ENCODE measurements at places on chromosomes 5 and 9.

GRCh38 chr5:112125903-112126302 lies 293.2 kb downstream of the EPB41L4A start:
- no peak for DNase-seq

DNA sequence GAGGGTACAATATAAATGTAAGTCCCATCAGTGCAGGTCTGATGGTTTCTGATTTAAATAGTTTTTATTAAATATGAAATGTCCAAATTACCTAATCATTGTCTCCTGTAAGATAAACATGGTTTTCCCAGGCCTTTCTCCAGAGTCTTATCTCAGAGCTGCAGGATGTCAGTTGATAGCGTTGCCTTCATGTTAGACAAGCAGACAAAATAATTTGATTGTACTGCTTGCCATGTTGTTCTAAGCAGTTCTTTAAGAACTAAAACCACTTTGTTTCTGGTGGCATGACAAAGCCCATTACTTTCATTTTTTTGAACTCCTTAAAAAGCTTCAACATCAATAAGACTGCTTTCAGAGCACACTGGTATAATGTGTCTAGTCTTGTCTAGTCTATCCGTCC lies 1073.5 kb downstream of the MAT2B start:
- no peak for DNase-seq

GRCh38 chr9:20722221-20722620 lies 38.2 kb downstream of the FOCAD start:
- DNase-seq = no peak

DNA sequence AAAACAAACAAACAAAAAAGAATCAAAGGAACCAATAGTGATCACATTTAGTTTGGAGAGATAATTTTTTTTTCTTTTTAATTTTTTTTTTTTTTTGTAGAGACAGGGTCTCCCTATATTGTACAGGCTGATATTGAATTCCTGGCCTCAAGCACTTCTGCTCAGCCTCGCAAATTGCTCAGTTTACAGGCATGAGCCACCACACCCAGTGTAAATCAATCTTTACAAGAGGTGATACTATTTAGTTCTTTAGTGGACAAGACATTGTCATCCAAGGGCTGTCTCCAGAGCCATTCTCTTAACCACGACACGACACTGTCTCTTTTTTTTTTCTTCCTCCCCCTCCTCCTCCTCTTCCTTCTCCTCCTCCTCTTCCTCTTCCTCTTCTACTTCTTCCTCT lies 29.6 kb downstream of the ERAP2 start:
- no peak for DNase-seq

- no peak for DNase-seq
These were observed 52.1 kb downstream of the TLE1 start for GRCh38 chr9:81637276-81637675.

GRCh38 chr9:95024097-95024671 lies 293.3 kb downstream of the FANCC start:
- DNase-seq = no peak

DNA sequence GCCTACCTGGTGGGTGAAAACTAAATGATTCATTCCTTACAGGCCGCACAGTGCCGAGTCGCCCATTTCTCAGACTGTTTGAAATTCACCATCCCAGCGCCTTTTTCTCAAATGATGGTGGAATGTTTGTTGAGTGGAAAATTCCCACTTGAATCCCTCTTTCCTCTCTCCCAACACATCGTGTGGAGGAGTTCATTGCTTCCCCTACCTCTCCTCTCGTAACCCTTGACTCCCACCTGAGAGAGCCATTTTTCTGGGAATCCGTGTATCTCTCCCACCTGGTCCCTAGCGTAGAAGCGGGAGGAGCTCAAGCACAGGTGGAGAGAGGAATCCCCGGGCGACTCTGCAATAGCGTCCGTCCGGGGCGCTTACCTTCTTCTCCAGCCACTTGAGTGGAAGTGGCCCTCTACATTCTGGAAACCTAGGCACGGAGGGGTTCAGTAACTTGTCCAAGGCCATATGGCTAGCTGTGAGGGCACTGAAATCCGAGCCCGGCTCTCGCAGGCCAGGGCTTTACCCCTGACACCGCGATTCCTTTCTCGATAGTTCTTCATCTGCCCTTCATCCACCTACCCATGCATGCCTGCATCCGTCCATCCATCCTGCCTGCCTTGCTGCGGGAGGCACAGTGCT lies 683 bp downstream of the OSMR start:
- DNase-seq = no peak

- no peak for DNase-seq
These were observed 7.0 kb upstream of the FBXO4 start for GRCh38 chr5:41918105-41918504.

DNA sequence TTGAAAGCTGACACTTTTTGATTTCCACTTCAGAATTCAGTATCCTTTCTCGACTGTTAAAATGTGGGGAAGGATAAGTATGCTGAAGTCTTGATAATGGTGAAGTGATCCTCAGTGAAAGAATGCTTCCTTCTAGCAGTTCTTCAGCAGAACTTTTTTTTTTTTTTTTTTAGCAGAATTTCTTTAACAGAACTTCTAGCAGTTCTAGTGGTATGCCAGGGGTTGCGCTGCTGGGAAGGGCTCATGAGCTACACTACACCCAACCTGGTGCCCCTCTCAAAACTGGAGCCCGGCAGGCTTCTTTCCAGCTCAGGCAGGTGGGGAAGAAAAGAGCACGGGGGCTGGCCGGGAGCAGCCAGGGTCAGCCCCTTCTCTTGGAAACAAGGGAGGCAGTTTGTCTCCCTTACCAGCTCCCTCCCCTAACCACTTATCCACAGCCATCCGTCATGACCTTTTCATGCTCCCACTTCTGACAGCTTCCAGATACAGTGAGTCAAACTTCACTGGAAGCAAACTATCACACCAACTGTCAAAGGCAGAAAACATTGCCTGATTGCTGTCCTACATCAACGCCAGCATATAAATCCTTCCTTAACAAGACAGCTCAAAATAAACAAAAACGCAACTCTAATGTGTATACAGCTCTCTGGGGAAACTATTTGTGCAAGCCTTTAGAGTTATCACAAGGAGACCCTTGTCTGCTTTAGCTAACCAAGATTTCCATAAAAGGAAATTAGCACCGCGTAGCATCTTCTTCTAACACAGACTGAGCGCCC lies 211.5 kb downstream of the GAPVD1 start:
- no peak for DNase-seq

- DNase-seq = no peak
These were observed 522.7 kb downstream of the HTR1A start for GRCh38 chr5:63439537-63439936.

DNA sequence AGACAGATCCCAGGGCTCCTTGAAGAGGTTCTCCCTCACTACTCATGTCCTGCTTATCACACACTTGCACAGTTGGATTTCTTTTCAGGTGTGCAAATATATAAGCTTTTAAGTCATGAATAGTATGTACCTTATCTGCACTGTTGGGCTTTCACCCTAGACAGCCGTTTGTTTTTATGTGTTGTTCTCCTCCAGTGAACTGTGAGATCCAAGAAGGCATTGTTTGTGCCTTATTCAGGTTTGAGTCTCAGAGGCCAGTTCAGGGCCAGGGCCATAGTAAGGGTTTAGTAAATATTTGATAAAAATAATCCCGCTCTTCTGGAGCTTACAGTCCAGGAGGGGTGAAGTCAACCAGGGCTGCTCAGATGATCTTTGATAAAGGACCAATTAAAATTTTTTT lies 480.0 kb downstream of the TMEM38B start:
- no peak for DNase-seq

GRCh38 chr9:130846487-130847305 lies 11.6 kb downstream of the ABL1 start:
- no peak for DNase-seq

GRCh38 chr5:137442660-137443059 lies 56.5 kb downstream of the SPOCK1 start:
- DNase-seq = no peak

DNA sequence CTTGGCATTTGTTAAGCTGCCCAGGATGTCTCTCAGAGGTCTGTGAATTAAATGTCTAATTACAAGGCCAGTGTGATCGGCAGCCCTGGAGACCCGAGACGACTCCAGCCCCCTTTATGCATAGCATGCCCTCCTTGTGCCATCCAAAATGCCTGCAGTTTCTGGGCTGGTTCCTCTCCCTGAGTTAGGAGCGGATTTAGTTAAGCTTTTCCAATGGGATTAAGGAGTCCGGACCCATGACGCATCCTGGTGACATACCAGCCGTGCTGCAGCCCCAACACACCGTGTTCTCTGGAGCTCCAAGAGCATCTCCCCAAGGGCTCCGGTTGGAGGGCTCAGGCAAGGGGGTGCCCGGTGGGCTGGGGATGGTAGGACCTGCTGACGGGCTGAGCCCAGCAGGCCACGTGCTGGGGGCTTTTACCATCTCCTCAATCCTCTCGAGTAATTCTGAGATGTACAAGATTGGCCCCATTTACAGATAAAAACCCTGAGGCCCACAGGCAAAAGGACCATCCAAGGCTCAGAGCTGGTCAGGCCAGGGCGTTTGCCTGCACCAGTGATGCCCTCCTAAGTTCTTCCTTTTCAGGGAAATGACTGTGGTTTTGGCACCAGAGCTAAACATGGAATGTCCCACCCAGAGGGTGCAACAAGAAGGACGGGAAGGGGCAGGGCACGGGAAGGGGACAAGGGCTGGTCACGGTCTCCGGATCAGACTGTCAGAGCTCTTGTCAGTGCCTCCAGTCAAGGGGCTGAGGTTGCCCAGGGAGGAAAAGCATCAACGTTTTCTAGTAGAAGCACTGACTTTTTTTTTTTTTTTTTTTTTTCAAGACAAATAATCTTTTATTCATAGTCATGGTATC lies 82.6 kb upstream of the PHYKPL start:
- DNase-seq = no peak

DNA sequence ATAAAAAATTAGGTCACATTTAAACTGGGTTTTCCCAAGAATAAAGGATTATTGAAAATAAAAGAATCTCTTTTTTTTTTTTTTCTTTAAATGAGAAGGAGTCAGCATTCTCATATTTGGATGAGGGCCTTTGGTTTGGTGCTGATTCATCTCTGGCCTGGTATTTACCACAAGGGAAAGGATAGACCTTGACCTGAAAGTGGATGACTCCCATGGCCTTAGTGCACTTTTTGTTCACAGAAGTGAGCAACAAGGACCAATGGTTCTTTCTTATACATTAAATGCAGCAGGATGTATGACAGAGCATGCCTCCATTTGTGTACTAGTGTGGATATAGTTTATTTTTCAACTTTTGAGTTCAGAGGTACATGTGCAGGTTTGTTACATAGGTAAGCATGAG lies 6.9 kb downstream of the YTHDC2 start:
- peak; percentile 29 for DNase-seq

GRCh38 chr5:132257131-132258101 lies at the start of gene PDLIM4:
Gene PDLIM4, plus strand, starts transcription at chr5:132257696. Its CDS starts 39 bp downstream, at chr5:132257735.
- DNase-seq = no peak

DNA sequence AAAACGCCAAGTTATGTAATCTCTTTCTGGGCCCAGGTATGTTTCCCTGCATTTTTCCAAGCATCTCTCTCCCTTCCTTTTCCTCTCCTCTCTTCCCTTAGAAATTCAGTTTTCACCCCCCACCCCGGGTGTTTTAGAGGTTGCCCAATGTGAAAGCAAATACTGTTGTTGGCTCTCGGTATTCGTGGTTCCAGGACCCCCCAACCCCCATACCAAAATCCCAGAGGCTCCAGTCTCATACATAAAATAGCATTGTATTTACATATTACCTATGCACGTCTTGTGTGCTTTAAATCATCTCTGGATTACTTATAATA lies 48.8 kb downstream of the ACER2 start:
- DNase-seq = no peak

GRCh38 chr5:111972548-111972947 lies 215.6 kb upstream of the NREP start:
- no peak for DNase-seq

- no peak for DNase-seq
These were observed 163.7 kb upstream of the GNA14 start for GRCh38 chr9:77811832-77812231.

GRCh38 chr5:172943283-172943841 lies 15.9 kb upstream of the RPL26L1 start:
- DNase-seq = no peak

DNA sequence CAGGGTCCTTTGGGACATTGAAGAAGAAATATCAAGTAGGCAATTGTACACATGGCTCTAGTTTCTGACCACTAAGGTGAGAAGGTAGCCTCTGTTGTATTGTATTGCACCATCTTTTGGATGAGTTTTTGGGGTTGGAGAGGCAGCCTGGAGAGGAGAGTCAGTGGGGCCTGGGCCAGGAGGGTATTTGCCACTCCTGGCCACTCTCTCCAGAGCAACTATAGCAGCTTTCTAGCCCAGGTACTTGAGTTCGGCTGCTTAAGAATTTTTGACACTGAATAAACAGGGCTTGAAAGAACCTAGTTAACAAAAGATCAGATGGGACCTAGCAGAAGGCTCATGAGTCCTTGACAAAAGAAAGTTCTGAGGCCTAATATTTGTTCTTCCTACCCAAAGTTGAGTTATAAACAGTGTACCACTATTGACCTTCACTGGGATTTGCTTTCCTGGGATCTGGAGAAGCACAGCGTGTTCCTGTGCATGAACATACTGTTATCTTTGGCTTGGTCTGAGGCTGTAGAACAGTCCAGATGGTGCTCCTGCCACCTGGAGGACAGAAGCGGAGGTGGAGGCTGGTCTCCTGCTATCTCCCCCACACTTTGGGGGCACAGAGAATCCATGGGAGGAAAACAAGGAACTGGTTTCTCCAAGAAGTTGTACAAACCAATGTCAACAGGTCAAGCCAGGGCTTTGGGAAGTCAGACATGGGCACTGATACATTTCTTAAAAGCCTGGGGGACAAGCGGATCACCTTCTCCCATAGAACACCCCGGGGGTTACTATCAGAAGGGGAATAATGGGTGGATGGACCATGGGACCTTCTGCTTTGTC lies 110.4 kb upstream of the LIFR start:
- no peak for DNase-seq

All from stimulated activated CD4-positive, alpha-beta T cell treated with anti-CD3 and anti-CD28 coated beads, Interleukin-12 subunit alpha, Interleukin-12 subunit beta, amount 100 ng/mL, for 48 hours (primary cell).